Keratinocyte (primary cell): ENCODE measurements at places on chromosomes 5 and 9. TPM values are rescaled to one million over a fixed set of nuclear protein-coding genes. Genes with fewer than 3 reads are reported as not detected.

GRCh38 chr5:162209005-162209605, 141.5 kb downstream of the GABRG2 start:
- DNase-seq = no peak

Gene SLC1A1
- polyA plus RNA-seq = 0.06 to 0.77 TPM (median 0.20 TPM) in 3 replicates

Gene SLC35D2
- 12.4 to 20.4 TPM (median 19.8 TPM) in 3 replicates for polyA plus RNA-seq

DNA sequence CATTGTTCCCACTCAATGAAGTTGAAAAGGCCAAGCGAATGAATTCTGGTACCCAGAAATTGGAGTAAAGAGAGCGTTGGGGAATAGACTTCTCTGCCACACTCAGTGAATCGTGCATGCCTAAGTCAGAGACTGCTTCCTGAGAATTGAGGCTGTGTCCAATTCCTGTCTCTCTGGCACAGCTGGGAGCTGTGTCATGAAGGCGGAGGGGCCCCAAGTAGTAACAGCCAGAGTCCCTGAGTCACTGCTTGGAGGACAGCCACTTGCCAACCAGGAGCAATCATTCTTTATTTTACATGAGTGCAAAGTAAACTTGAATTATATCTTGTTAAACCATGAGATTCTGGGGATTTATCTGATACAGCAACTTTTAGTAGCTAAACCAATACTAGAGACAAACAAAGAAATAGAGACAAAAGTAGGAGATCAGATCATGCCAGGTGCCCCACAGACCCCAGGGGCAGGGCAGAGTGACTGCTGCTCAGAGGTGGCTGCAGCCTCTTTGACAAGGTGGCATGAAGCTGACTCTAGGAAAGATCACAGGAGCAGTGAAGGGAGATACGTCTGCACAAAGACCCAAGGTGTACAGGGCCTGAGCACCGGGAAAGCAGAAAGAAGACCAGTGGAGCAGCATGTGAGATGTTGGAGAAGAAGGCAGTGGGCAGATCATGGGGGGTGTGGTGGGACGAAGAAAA, 246.0 kb downstream of the GADD45G start:
- DNase-seq = no peak

DNA sequence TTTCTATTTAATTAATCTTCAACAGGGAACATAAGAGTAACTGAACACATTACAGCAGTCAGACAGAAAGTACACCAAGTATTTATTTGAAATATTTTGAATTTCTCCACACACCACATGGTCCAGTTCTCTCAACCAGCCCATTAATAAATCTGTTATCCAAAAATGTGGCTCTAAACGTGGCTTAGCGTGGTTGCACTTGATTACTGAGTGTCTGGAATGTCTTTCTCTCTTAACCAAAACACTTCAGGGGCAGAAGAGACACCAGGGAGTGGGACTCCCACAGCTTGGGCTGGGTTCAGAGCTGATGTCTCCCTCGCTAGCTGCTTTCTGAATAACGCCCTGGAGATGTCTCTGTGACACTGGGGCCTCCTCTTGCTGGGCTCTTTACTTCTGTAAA, 52.6 kb upstream of the FANCC start:
- DNase-seq = no peak

GRCh38 chr5:107402434-107403227, 268.1 kb downstream of the EFNA5 start:
- DNase-seq = no peak

- no peak for DNase-seq
Measured at GRCh38 chr5:171166766-171167165, 142.3 kb upstream of the TLX3 start.
